ENCODE measurements at places on chromosomes 5 and 9.

- peak; percentile 55 for DNase-seq
Observed at GRCh38 chr9:35727676-35728040, 4.3 kb downstream of the TLN1 start.

DNA sequence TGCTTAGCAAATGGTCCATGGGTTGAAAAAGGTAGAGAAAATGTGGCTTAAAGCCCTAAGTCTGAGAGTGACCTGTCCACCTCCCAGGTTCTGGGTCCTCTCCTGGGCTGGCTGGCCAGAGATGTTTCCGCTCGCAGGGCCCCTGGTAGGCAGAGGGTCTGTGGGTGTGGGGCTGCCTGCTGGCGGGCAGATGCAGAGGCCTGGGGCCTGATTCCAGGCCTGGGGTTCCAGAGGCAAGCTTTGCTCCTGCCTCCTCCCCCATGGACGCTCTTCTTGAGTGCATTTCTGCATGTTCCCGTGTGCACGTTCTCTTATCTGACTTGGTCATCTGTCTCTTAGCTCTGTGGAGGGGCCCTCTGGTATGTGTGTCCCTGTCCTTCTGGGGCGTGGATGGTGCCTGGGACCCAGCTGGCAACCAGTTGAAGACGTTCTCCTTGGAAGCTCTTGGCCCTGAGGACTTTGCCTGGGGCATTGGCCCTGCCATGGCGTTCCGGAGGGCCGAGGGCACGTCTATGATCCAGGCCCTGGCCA lies 3.8 kb downstream of the MIGA2 start:
- DNase-seq = no peak

- no peak for DNase-seq
Observed at GRCh38 chr5:135205632-135206349, 171.8 kb upstream of the PITX1 start.

DNA sequence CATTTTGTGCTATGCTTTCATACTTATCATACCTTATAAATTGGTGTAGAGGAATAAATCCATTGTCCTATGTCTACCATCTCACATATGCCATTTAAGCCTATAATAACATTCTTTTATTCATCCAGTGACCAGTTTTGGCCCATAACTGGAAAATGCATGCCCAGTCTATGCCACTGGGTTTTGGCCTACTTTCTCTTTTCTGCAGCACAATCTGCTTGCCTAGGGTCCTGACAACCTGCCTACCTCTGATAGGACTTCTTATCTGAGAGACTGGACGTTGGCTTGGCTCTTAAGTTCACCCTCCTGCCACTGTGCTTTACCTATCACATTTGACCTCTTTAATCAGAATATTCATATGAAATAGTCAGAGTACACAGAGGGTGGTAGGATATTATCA lies 103.0 kb downstream of the PRR16 start:
- no peak for DNase-seq

DNA sequence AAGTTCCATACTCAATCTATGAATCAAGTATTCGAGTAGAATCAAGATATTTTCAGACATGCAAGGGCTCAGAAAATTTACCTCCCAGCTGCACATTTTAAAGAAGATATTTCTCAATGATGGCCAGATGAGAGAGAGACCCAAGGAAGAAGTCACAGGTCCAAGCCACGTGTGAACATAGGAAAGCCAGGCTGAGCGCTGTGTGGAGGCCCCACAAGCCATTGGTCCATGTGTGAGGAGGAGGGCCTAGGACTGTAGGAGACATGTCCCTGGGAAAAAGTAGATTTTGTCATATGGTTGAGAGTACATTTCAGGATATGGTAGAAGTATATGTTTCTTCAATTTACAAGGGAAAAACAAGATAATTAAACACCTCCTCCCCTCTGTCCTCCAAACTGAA lies 115.8 kb upstream of the RPS23 start:
- no peak for DNase-seq

GRCh38 chr9:18632632-18633403 lies 158.9 kb downstream of the ADAMTSL1 start:
- DNase-seq = peak; percentile 16

DNA sequence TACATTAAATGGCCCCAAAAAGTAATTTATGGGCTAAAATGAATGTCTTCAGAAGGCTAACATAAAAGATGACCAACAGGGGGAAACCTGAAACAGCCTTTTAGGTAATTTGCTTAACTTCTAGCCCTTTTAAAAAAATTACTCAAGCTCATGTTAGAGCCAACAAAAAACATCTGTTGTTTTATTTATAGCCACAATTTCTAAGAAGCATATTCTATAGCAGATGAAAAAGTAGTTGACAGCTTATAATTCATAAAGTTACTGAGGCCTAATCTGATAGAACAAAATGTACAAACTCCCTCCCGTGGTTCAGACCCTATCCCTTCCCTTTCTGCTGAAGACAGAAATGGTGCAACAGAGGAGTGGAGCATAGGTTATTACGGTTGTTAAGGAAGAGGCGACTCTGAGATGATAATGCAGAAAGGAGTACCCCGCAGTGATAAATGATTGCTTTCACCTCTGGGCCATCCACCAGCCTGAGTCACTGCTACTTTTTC lies 46.1 kb downstream of the PIK3R1 start:
- no peak for DNase-seq

DNA sequence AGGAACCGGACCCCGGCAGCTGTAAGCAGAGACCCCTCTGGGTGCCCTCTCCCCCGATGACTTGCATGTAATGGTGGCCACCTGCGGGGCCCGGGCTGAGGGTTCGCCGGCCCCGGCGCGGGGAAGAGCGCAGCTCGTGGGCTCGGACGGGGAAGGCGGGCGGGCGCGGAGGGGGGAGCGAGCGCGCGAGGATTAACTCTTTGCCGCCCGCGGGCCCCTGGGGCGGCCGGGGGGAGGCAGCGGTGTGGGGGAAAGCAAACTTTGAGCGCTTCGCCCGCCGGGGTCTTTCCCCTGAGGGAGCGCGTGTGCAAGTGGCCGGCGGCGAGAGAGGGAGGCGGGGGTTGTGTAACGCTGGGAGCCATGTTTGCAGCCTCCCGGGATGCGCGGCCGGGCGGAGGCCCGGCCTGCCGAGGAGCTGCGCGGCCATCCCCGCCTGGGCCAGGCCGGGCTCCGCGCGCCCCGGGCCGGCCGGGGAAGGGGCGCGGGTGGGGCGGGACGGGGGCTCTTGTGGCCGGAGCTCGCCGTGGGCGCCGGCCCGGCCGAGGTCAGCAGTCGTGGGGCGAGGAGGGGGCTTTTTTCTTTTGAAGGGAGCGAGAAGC lies 547 bp downstream of the ANP32B start:
- peak; percentile 37 for DNase-seq

- DNase-seq = peak; percentile 54
Observed at GRCh38 chr5:96626956-96627355, 35.2 kb upstream of the CAST start.

GRCh38 chr5:50665091-50665490 lies 1.3 kb upstream of the PARP8 start:
- DNase-seq = no peak

- DNase-seq = no peak
Observed at GRCh38 chr9:127424676-127424999, 456 bp downstream of the ZNF79 start.

DNA sequence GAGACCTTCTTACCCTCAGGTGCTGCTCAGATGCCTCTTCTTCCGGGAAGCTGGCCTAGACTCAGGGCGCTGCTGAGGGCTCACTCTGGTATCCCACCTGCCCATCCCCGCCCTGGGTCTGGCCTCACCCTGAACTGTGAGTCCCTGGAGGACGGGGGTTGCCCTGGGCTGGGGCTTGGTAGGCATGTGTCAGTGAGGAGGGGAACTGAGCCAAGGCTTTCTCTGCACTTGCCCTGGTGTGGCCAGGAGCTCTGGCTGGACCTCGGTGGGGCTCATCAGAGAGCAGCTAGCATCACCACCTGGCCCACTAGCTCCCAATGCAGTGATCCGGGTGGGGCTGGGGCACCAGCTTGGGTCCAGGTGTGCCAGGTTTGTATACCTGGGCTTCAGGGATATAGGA lies 15.6 kb downstream of the PLEKHG4B start:
- no peak for DNase-seq

GRCh38 chr9:137174722-137175293 lies 3.0 kb upstream of the TMEM210 start:
- DNase-seq = no peak

DNA sequence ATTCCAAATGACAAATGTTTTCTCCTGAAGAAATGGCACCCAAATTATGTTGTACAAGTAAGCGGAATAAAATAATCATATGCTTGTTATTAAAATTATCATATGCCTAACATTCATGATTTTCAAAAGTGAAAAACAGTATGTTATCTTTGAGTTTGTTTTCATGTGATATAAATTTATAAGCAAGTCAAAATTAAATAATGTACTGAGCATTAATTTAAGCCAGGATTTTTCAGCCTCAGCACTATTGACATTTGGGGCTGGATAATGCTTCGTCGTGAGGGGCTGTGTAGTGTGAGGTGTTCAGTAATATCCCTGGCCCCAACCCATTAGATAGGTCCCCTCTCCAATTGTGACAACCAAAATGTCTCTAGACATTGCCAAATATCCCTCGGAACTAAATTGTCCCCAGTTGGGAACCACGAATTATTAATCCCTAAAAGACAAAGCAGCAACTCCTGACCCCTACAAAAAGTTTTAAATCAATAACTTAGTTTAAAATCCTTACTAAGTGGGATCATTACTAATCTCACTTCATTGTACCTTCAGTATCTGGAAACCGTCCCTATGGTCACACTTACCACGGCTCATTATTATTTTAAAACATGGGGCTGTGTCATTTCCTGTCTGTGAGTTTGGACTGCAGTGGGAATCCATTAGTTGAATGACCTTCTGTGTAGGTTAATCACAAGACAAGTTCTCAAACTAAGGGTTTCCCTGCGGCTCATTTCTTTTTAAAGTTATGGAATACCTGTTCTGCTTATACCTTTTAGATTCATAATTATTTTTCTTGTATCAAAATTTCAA lies 1.3 kb upstream of the NNT start:
- peak; percentile 57 for DNase-seq

DNA sequence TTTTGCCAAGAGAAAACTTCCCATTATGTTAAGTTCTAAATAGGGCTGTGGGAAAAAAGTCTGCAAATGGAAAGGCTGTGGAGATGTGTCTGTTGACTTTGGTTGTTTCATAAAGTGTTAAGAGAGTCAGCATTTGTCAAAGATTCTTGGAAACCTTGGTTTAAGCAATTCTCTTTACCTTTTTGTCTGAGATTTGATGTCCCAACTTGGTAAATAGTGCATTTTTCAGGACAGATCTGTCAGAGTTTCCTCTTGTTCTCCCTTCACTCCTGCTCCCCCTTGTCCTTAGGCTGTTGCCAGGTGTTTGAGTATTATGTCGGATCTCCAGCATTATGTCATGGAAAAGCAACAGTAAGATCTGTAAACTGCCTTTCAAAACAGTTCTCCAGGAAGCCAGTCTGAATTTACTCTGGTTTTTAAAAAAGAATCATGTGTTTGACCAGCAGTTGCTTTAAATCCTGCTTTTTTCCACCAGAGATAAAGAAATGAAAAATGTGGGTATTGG lies 79.1 kb upstream of the ADAMTSL1 start:
- DNase-seq = no peak

DNA sequence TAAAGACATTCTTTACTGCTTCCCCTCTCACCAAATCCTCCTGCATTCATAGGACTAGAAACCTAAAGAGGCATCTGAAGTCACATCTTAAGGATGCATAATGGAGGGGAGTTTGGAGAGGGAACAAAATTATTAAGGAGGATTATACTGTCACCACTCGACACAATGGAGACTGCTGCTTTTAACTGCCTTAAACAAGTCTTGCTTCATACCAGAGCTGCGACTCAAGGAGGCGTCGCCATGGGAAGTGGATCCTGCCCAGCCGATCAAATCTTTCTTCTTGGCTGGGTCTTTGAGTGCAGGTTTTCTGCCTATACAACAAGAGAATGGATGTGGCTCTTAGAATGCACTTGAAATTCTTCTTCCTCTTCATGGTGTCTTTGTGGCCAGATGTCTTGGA lies 66.7 kb upstream of the FOXE1 start:
- DNase-seq = no peak

DNA sequence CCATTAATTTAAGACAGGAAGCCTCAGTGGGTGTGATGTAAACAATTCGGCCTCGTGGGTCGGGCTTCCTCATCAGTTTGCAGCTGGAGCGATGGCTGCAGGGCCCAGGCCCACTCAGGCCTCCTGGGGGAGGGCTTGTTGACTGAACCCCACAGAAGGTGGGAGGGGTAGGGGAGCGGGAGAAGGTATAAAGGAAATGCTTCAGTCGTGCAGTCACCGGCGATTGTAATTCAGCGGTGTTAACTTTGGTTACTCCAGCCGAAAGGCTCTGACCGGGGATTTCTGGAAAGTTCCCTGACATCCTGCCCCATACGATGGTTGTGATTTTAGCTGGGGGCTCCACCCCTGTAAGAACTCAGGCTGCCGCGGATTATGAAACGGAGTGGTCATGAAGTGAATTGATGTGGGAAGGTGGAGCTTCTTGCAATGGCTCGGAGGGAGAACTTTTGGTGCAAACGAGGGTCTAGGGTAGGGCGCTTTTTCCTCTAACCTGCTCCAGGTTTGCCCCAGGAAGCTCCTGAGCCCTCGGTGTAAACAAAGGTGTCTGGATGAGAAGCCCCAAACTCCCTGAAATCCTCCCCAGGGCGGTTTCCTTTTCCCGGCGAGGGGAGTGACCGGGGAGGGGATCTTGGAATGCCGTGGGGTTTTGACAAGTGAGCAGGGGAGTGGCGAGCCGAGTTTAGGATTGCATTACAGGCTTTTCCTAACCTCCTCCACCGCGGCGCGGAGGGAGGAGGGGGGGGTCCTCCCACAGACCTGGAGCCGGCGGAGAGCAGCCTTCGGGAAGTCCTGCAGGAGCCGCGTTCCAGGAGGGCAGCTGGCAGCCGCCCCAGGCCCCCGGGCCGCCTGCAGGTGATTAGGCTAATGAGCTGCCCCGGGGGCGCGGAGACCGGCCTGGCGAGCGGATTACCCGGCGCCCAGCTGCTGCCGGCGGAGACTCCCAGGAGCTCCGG lies 215.5 kb downstream of the PDZD2 start:
- peak; percentile 80 for DNase-seq

All from kidney glomerular epithelial cell (primary cell).